ENCODE measurements at places on chromosomes 11 and 22.

GRCh38 chr11:134949121-134950090, 537.4 kb upstream of the B3GAT1 start:
- no peak for DNase-seq

DNA sequence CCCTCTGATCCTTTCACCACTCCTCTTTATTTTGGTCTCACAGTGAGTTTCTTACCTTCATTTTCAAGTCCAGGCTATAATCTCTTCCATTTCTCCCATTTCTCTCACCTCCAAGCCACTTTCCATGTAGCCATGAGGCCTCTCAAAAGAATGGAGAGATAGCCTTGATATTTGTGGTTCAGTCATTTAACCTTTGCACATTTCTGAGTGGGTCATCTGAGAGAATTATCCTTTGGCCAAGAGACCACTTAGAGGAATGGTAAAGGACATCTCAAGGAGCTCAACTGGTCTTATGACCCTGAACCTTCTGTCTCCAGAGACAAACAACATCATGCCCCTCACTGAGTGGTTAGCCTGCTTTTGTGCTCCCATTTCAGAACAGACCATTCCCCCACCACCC, 121.1 kb downstream of the KIRREL3 start:
- DNase-seq = no peak

DNA sequence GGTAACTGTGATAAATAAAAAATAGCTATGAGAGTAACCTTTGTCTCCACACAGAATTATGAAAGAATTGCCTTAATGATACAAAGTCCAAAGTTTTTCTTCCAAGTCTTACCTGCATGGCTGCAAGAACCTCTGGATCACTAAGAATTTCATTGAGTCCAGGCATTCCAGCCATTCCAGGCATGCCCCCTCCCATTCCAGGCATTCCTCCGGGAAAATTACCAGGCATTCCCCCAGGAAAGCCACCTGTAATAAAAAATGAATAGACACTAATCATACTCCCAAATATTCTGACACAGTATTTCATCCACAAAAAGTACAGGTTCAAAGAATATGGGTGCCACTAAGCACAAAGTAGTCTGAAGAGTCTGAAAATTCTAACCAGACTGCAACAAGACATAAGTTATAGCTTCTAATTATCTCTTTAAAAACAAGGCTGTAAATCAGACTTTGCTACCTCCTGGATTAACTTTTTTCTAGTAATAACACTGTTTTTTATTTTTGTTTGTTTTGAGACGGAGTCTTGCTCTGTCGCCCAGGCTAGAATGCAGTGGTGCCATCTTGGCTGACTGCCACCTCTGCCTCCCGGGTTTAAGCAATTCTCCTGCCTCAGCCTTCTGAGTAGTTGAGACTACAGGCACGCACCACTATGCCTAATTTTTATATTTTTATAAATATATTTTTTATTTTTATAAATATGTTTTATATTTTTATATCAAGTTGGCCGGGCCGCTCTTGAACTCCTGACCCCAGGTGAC, 8.0 kb upstream of the SLC25A17 start:
- no peak for DNase-seq

- DNase-seq = no peak
These were observed 1.8 kb downstream of the ARRB1 start for GRCh38 chr11:75349521-75350116.

Data from stimulated activated CD8-positive, alpha-beta memory T cell treated with anti-CD3 and anti-CD28 coated beads, Interleukin-2, amount 100 ng/mL, for 48 hours (primary cell).